Stimulated activated CD8-positive, alpha-beta memory T cell treated with anti-CD3 and anti-CD28 coated beads, Interleukin-7, amount 100 ng/mL, for 4 hours (primary cell): ENCODE measurements at places on chromosomes 3 and 15.

GRCh38 chr3:163773136-163773535, 1305.2 kb downstream of the SI start:
- DNase-seq = no peak

DNA sequence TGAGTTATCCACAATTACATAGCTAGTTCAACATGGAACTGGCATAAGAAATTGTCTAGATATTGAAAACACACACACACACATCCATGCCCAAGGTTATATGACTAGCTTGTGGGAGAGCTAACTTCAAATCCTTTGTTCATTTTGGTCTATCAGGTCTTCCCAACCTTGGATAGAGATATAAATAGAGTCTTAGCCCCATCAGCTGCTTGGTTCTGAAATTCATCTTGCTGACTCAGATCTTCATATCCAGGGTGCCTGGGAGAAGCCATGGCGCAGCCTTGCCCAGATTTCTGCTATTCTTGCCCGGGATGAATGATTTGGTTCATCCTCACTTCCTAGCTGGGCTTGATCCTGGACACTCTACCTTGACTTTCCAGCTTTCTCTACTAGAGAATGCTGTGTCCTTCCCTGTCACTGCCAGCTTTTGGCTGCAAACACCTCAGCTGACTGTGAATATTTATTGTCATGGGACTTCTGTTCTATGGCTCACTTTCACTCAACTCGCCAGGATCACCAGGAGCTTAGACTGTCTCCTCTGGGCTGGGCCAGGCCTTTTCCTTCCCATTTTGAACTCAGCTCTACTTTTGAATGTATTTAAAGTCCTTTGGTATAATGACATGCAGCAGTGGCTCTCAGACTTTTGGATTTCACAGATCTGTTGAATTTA, 324.4 kb downstream of the AGBL1 start:
- no peak for DNase-seq

- no peak for DNase-seq
Observed at GRCh38 chr3:183698756-183699155, 1.2 kb downstream of the YEATS2 start.

GRCh38 chr15:31277335-31278060, 49.1 kb upstream of the KLF13 start:
- no peak for DNase-seq

GRCh38 chr15:66566963-66567531, 1.2 kb upstream of the LCTL start:
- DNase-seq = peak; percentile 6

GRCh38 chr15:100769043-100769974, 110.3 kb upstream of the ALDH1A3 start:
- no peak for DNase-seq

DNA sequence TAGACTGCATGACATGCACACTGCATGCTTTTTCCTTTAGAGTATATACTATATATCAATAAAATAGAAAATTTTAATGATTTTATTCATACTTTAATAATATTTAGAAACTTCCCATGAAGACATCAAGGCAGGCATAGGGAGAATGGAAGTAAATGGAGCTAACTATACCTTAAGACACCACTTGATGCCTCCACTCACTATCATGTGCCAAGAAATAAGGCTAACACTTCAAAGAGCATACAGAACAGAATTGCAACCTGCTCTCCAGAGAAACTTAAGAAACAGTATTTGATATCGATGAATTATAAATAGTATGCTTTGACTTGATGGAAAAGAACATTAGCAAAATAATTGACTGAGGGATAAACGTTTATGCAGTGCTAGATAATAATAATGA, 192.6 kb upstream of the MBNL1 start:
- DNase-seq = no peak

- DNase-seq = no peak
Observed at GRCh38 chr3:182621435-182622240, 171.7 kb upstream of the ATP11B start.

GRCh38 chr3:13461169-13462124, 18.7 kb upstream of the HDAC11 start:
- peak; percentile 38 for DNase-seq

DNA sequence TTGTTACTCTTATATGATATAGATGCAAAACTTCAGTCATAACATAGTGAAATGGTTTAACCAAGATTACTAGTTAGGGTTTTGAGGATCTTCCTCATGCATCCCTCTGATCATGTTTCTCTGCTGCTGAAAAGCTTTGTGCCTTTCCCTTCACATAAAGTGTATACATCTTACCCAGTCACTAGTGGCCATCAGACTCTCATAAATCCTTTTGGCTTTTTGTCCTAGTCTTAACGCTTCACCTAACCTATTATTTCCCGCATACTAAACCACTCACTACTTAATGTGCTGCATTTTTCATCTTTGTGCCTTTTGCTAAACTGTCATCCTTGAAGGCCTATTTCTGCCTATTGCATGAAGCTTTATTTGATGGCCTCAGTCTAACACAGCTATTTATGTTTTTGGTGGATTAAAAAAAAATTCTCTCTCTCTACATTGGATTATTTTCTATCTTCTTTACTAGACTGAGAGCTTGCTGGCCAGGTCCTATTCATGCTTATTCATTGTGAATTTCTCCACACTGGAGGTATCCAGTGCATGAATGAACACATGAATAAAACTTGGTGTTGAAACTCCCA, 717.6 kb upstream of the GOLIM4 start:
- DNase-seq = no peak

DNA sequence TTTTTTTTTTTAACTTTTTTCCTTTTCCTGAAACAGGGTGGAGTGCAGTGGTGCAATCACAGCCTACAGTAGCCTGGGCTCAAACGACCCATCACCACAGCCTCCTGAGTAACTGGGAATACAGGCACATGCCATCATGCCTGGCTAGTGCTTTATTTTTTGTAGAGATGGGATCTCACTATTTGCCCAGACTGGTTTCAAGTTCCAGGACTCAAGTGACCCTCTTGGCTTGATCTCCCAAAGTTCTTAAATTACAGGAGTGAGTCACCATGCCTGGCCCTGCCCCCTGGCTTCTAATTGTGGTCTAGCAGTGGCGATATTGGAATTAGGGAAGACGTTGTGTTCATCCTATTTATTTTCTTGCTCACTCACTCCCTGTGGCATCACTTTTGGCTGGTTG, 1138.4 kb downstream of the SI start:
- DNase-seq = no peak

DNA sequence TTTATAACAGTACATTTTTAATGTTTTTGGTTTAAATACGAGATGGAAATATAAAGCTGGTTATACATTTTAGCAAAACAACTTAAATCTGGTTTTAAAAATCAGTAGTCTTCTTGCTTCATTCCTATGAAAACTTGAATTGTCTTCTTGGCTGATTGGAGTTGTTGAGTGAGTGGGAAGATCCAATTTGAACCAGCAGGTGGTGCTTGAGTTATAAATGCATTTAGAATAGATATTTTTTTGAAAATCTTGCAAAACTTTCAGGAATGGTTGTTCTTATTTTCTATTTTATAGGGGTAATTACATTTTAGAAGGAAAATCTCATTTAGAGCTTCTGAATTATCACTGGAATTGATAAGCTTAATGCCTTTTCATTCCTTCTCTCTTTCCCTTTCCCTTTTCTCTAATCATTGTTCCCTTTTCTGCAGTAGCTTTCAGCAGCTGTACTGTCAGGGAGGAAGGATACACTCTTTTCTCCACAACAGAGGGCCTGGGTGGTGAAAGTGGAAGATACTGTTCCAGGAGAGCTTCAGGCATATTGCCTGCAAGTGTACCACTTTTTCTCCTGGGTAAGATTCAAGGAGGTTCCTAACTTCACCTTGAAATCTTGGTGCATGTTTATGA, 335.6 kb downstream of the NLGN1 start:
- no peak for DNase-seq

- DNase-seq = no peak
Observed at GRCh38 chr3:160870327-160870726, 114.3 kb downstream of the PPM1L start.

- DNase-seq = no peak
Observed at GRCh38 chr3:24828551-24828950, 333.9 kb upstream of the THRB start.

DNA sequence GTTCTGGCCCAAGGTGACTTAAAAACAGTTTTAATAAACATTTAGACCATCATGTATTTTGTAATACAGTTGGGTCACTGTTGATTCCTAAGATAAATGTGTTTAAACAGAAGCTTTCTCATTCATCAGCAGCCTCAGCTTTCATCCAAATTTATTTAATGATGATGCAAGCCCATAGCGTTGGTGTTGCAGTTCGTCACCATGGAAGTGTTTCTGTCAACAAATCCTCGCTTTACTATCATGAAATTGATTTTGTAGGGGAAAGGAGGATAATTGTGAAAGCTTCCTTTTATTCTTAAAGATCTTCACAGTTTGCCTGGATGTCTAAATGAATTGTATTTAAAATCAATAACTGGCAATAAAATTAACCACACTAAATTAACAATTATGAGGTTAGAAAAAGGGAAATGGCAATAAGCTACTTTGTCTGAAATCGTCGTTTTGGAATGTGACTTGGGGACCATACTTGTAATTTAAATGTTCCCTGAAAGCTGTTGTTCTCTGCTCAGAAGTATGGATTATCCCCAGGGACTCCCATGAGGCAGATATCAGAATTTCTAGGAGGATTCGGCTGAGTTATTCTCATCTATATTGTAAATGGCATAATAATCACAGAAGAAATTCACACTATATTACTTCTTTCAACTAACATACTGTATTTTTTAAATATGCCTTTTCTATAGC, 29.0 kb downstream of the CMSS1 start:
- no peak for DNase-seq

DNA sequence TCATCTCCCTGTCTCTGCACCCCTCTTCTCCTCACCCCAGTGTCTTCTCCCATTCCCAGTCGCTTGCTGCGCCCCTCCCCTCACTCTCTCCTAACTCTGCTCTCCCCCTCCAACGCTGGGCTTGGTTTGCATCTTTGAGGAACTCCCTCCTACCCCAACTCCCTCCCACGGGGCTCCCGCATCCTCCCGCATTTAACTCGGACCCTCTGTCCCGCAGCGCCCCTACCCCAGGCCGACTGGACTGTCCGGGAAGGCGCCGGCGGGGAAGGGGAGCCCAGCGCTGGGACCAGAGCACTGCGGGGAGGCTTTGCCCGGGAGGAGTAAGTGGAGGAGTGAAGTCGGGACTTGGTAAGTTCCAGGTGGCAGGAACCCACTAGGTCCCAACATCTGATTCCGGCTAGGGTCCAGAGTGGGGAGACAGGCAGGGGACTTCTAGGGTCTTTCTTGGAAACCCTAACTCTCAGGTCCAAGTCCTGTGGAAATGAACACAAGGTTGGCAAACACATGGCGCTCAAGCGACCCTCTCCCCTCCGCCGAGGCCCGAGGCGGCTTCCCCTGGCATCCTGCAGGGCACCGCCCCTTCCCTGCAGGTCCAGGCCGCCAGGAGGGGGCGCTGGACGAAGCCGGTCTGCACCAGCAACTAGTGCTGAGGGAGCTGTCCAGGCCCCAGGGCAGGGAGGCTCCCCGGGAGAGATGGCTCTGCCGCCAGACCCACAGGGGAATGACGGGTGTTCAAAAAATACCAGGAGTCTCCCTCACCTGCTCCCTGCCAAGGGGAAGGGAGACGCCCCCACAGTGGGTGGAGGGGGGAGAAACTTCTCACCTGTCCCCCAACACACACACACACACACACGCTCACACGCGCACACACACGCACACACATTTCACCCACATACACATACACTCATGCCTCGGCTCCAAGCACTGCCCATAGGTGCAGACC, 53.2 kb downstream of the LHFPL4 start:
- DNase-seq = peak; percentile 17

GRCh38 chr3:57007521-57008460, 52.7 kb upstream of the SPATA12 start:
- peak; percentile 17 for DNase-seq

DNA sequence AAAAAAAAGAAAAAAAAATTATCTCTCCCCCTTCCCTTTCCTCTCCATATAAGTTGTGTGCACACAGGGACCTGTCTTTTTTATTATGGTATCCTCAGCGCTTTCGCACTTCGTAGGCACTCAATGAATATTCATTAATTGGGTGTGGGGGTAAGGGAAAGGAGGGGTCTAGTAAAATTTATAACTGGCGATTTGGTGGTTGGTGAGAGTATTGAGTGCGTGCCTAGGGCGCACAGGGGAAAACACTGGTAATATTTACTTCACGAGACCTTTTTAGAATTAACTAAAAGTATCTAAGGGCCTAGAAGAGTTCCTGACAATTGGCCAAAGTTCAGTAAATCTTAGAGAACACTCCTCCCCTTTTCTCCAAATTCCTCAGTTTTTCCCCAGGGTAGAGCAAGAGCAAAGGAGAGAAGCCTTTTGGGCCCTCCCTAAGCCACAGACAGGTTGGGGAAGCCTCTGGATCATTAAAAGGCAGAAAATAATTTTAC, 25.7 kb downstream of the TYRO3 start:
- no peak for DNase-seq

DNA sequence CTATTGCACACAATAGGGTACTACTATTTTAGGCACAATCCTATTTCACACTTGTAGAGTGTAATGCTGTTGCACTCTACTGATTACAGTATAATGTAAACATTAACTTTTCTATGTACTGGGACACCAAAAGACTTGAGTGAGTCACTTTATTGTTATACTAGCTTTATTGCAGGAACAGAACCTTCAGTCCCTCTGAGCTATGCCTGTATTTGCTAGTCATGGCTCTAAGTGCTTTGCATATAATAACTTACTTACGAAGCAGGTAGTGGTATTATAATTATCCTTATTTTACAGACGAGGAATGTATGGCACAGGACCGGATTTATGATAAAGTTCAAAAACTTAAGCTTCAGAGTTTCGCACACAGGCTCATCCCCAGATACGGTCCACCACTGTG, 106.6 kb upstream of the SLC6A6 start:
- no peak for DNase-seq

GRCh38 chr3:47298439-47298838, 15.7 kb downstream of the KLHL18 start:
- no peak for DNase-seq

- DNase-seq = no peak
Observed at GRCh38 chr3:56889131-56889530, 87.4 kb upstream of the ARHGEF3 start.

- no peak for DNase-seq
Observed at GRCh38 chr15:72796515-72797337, 13.2 kb upstream of the ADPGK start.

DNA sequence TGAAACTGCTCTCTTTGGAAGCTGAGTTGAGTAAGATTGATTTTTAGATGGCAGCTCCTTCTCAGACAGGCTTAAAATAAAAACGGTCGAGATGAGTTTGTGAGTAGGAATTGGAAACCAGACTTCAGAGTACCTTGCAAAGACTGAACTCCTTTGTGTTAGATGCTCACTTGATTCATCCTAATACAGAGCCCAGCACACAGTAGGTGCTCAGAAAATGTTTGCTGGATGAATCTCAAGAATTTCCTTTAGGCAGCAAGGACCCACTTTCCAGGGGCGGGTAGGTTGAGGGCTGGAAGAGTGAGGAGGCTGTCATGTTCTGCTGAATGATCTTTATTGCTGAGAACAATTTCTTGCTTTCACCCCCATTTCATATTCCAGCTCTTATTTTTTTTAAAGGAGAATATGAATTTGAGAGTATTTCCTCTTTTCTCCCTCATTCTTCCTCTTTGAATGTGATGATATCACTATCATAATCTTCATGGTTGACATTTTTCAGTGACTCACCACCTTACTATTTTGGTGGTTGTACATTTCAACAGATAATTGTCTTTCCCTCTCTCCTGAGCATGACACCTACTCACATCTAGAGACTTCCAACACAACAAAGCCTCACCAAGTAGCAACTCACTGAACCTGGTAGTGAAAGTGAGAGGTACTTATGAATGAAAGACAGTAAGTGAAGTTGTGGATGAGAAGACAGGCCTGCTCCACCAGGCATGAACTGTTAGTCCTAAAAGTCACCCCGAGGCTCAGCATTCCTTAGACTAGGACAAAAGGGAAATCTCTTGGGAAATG, 113.3 kb downstream of the PDCD6IP start:
- no peak for DNase-seq

- no peak for DNase-seq
Observed at GRCh38 chr3:100850701-100851100, 141.4 kb downstream of the TFG start.
